ENCODE measurements at places on chromosomes 3 and 15. TPM values are rescaled to one million over a fixed set of nuclear protein-coding genes. Genes with fewer than 3 reads are reported as not detected.

The LPP gene
- total RNA-seq, result 120 TPM

The LDHAL6B gene
- total RNA-seq, result not detected

The TMIE gene
- total RNA-seq, result not detected

The SLC12A8 gene
- 65.3 TPM for total RNA-seq

The PPP1R14D gene
- not detected for total RNA-seq

The AMOTL2 gene
- 197 TPM for total RNA-seq

The GASK1A gene
- total RNA-seq, result 39.9 TPM

The ABCF3 gene
- total RNA-seq, result 52.9 TPM

The DPPA2 gene
- total RNA-seq, result not detected

The TMEM45A gene
- 6.8 TPM for total RNA-seq

The PCSK6 gene
- total RNA-seq, result 11.4 TPM

The TNNC1 gene
- total RNA-seq, result 2.5 TPM

The GTPBP8 gene
- total RNA-seq, result 13.9 TPM

The ITIH1 gene
- total RNA-seq, result not detected

The STRC gene
- 0.24 TPM for total RNA-seq

The CTDSPL2 gene
- 42.4 TPM for total RNA-seq

The DZIP1L gene
- total RNA-seq, result 38.7 TPM

The IMPG2 gene
- 0.56 TPM for total RNA-seq

The CCDC39 gene
- total RNA-seq, result 0.38 TPM

The GPR62 gene
- 0.37 TPM for total RNA-seq

The GATA2 gene
- total RNA-seq, result 32.5 TPM

The B3GALNT1 gene
- total RNA-seq, result 11.0 TPM

The MNS1 gene
- total RNA-seq, result 0.84 TPM

The GOLGA8S gene
- 0.09 TPM for total RNA-seq

The EPHB3 gene
- total RNA-seq, result 3.1 TPM

The CD200R1 gene
- total RNA-seq, result 4.3 TPM

The PAQR5 gene
- 0.69 TPM for total RNA-seq

The OR4F6 gene
- not detected for total RNA-seq

The GLT8D1 gene
- 53.0 TPM for total RNA-seq

The PIK3R4 gene
- total RNA-seq, result 33.5 TPM

The C3orf22 gene
- total RNA-seq, result not detected

The GOLGA6L4 gene
- total RNA-seq, result 1.4 TPM

The THRB gene
- total RNA-seq, result 24.4 TPM

The PSTPIP1 gene
- total RNA-seq, result 11.9 TPM

The NANOGP8 gene
- total RNA-seq, result 1.3 TPM

The SEMA5B gene
- 0.96 TPM for total RNA-seq

The CPA3 gene
- 21.5 TPM for total RNA-seq

The IGSF11 gene
- not detected for total RNA-seq

The PTH1R gene
- total RNA-seq, result 32.3 TPM

The RTP3 gene
- not detected for total RNA-seq

The PSMD2 gene
- 194 TPM for total RNA-seq

The ROPN1 gene
- total RNA-seq, result not detected

The SLC9C1 gene
- total RNA-seq, result 0.19 TPM

The SCN5A gene
- total RNA-seq, result 0.79 TPM

The STAC gene
- total RNA-seq, result 0.28 TPM

The SEMA6D gene
- 5.4 TPM for total RNA-seq

The SLC30A4 gene
- total RNA-seq, result 8.0 TPM

The ACSBG1 gene
- not detected for total RNA-seq

The ALS2CL gene
- 3.7 TPM for total RNA-seq

The PAQR9 gene
- total RNA-seq, result 0.93 TPM

The TRPM1 gene
- total RNA-seq, result not detected

The AP3B2 gene
- total RNA-seq, result 7.6 TPM

The C3orf85 gene
- not detected for total RNA-seq

The CLDN16 gene
- not detected for total RNA-seq

Data from omental fat pad (tissue), 4 donors.